ENCODE measurements at places on chromosomes 7 and 10.

GRCh38 chr7:51617686-51618085 lies 301.1 kb upstream of the COBL start:
- DNase-seq: no peak

DNA sequence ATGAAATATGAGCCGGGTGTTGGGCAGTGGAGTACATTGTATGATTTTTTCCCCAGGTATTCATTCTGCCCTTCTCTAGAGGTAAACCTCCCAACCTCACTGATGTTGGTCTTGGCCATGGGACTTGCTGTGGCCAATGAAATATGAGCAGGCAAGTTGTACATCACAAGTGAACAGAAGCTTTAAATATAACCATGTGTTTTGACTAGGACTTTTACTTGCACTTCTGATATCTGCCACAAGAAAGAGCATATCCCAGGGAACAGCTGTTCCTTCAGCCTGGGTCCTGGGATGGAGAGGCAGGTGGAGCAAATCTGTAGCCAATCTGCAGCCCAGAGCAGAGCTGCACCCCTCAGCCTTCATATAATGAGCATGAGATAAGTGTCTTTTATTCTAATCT lies 109.8 kb upstream of the PALS2 start:
- peak; percentile 68 for DNase-seq

DNA sequence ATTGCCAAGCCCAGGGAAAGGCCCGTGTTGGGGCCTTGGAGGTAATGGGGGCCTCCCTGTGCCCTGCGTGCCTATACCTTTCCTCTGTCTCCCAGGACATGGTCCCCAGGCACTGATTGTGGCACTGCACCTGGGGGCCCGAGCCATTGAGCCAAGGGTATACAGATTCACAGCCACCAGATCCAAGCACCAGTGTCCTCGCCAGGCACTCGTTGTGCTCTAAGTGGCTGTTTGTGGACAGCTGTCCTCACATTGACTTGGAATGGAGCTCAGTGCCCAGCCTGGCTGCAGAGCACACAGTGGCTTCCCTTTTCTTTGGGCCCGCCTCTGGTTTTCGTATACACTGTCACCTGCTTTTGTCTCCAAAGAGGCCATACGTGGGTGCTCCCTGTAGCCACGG lies 72.0 kb upstream of the BTBD16 start:
- peak; percentile 20 for DNase-seq

- DNase-seq: no peak
Measured at GRCh38 chr7:122679813-122680212, 19.1 kb downstream of the RNF133 start.

DNA sequence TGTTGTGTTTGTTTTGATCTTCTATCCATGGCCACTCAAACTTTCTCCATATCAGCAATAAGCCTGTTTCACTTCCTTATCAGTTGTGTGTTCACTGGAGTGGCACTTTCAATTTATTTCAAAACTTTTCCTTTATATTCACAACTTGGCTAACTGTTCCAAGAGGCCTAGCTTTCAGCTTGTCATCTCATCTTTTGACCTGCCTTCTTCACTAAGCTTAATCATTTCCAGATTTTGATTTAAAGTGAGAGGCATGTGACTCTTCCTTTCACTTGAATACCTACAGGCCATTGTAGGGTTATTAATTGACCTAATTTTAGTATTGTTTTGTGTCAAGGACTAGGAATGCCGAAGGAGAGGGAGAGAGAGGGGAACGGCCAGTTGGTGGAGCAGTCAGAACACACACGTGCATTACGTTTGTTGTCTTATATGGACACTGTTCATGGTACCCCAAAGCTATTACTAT lies 5.5 kb upstream of the GNAT3 start:
- no peak for DNase-seq

GRCh38 chr10:78276139-78276538 lies 242.5 kb downstream of the RPS24 start:
- DNase-seq: no peak

GRCh38 chr7:103343332-103343731 lies 1.2 kb downstream of the DNAJC2 start:
- DNase-seq: peak; percentile 7

DNA sequence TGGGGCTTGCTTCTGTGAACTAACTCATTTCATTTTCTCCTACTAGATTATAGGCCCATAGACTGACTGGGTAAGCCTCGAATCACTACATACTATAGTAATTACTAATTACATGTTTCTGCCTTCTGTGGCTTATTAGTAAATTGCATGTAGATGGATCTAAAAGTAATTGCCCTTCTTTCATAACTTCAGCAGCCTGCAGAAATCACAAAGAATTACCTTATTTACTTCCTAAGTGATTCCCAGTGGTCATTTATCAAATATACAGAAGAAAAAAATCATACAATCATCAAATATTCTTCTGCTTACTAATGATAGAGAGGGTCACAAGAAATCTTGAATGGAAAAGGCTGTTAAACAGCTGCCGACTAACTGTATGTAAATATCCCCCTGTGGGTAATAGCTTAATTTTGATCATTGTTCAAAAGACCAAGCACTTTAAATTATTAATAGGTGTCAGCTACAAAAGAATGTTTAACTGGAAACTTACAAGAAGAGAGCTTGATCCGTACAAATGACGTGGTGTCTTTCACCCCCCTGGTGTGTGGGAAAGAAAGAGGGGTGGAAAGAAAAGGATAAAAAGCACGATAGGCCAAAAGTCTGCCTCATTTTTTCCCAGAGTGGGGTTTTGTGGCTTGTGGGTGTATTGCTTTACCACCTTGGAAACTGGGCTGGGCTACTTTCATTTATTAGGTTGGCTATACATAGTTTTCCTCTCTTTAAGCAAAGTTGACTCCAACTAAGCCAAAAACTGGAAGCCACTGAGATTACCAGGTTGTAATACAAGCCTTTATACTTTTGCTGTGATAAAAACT lies 361.8 kb upstream of the ZMIZ1 start:
- DNase-seq: no peak

GRCh38 chr10:132579027-132579859 lies 41.7 kb downstream of the INPP5A start:
- no peak for DNase-seq

DNA sequence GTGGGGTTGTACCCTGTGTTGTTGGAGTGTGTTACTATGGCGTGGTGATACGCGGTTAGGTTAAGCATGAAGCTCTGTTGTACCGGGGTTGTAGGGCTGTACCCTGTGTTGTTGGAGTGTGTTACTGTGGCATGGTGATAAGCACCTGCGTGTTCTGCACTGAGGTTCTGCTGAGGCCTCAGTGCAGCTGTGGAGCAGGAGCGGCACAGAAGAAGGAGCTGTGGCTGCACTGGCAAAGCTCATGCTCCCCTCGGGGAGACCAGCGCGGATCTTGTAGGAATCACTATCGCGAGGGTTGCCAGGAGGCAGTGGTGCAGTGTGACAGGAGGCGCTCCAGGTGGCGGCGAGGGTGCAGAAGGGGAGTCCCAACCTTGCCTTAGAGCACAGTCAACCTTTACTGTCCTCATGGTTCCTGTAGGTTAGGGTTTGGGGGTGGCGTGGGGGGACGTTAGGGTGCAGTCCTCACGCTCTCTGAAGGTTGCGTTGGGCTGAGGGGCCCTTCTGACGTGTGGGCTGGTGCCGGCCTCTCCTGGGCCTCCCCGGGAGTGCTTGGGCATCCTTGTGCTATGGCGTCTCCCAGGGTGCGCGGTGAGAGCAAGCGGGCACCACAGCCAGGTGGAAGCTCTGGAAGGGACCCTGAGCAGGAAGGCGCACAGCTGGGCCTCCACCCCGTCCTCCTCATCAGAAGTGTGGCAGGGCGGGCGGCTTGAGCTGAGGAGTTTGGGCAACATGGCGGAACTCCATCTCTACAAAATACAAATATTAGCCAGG lies 11.0 kb downstream of the DYNC2I1 start:
- DNase-seq: no peak

GRCh38 chr10:79140085-79140793 lies 71.5 kb downstream of the ZMIZ1 start:
- no peak for DNase-seq

DNA sequence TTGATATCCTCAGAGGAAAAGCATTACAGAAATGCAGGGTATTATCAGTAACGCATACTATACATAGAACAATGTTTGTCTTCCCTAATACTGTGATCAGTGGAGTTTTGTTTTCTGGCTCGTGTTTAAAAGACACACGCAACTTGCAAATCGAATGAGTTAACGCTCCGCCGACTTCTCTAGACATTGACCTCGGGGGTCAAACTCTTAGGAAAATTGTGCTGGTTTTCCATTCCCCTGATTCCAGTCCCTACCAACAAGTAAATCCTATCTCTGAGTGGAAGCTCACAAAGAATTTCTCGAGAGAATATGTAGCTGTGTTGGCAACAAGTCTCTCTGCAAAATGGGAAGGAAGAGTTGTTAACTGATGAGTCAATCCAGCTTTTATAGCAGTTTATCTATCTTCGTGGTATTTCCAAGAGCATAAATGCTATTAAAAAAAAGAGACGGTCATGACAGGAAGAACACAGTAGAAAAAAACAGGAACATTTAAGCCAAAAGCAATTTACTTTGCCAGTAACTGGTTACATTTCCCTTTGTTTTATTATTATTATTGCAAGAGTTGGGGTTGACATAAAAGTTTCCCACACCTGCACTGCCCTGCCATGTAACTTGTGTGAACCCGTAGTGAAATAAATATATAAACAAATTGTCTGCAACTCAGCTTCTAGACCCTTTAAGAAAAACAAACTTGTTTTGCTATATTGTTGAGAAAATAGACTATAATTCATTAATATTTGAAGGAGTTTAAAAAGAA lies 144.4 kb downstream of the ARID5B start:
- DNase-seq: peak; percentile 77

- DNase-seq: no peak
Measured at GRCh38 chr10:27792216-27792615, 46.6 kb upstream of the MKX start.

GRCh38 chr7:144720710-144721109 lies 115.1 kb downstream of the TPK1 start:
- no peak for DNase-seq

- DNase-seq: no peak
Measured at GRCh38 chr7:29224726-29225125, 30.2 kb downstream of the CHN2 start.

DNA sequence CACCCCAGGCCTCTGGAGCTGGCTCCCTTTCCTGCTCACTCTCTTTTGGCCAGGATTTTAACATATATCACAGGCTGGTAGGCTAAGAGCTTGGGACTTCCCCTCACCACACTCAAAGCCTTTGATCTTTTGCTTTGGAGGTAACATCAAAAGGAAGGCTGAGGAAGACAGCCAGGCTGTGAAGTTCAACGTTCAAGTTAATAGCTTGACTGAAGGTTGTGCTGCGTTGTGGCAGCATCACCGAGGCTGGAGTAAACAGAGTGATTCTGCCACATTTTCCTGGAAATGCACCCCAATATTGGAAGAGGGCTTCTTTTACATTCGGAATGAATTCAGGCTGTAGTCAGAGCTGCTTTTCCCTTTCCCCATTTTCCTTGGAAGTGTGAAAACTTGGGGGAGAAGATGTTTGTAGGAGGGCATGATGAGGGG lies 57.3 kb downstream of the TCF7L2 start:
- no peak for DNase-seq

GRCh38 chr7:102446387-102447156 lies 13.2 kb downstream of the ORAI2 start:
- DNase-seq: no peak

DNA sequence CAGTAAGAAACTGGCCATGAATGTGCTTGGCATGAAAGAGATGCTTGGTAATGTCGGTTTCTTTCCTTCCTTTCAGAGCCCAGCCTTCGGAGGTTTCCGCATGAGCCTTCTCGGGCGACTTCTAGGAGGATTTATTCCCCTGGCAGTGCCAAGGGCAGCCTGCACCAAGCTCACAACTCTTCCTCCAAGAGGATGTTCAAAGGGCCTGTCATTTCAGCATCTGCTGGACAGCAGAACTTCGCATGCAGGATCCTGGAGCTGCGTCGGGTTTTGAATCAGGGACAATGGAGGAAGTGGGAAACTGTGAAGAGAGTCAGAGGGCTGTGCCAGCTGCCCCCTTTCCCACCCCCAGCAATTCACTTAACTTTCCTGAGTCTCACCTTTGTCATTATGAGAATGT lies 21.3 kb downstream of the GOLGA7B start:
- no peak for DNase-seq

- DNase-seq: no peak
Measured at GRCh38 chr10:8049045-8049864, 5.2 kb upstream of the GATA3 start.

- DNase-seq: peak; percentile 2
Measured at GRCh38 chr7:109213081-109213480, 643.4 kb downstream of the DNAJB9 start.

- peak; percentile 53 for DNase-seq
Measured at GRCh38 chr7:121831351-121831750, 41.6 kb upstream of the PTPRZ1 start.

DNA sequence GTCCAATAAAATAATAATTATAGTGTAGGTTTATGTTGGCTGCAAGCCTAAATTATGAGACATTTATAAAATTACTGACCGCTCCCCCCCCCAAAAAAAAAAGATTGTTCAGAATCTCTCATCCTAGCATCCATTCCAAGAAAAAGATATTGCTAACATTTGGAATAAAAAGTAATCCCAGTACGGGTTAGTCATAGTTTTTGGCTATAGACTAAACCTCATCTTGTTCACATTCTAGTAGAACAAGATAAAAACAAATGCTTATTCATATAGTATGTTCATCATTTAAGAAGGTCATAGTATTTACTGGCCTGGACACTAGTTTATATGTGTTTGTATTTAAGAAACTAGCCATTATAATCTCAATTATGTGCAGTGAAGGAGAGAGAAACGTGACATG lies 44.0 kb downstream of the ADK start:
- DNase-seq: no peak

- no peak for DNase-seq
Measured at GRCh38 chr7:70620333-70621055, 511.4 kb upstream of the GALNT17 start.

- no peak for DNase-seq
Measured at GRCh38 chr10:79984851-79985250, 35.9 kb upstream of the SFTPD start.

GRCh38 chr10:112471878-112472487 lies 25.0 kb downstream of the VTI1A start:
- peak; percentile 40 for DNase-seq

DNA sequence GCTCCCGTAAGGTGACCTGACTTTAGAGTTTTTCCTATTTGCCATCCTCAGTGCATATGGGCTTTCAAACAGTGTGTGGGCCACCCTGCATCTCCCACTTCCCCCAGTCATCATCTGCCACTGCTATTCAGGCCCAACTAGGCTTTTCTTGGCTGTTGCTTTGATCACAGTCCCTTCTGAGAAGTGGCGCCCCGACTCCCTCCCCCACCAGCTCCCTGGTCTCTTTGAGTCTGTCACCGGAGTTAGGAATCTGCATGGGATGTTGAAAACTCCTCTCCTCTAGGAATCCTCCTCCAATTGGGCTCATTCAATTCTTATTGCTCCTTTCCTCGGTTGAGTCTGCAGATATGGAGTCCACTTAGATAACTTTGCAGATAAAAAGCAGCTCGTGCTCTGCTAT lies 32.1 kb downstream of the HIF1AN start:
- no peak for DNase-seq

GRCh38 chr10:3772361-3773171 lies 12.4 kb downstream of the KLF6 start:
- no peak for DNase-seq

GRCh38 chr10:121698902-121699301 lies 100.7 kb upstream of the FGFR2 start:
- no peak for DNase-seq
